ENCODE measurements at places on chromosomes 6 and 20.

- DNase-seq, result no peak
Observed at GRCh38 chr20:36305602-36306551, at the start of gene DLGAP4. DLGAP4 (plus strand) TSS chr20:36306339; CDS start chr20:36431718, 125,379 bp downstream.

DNA sequence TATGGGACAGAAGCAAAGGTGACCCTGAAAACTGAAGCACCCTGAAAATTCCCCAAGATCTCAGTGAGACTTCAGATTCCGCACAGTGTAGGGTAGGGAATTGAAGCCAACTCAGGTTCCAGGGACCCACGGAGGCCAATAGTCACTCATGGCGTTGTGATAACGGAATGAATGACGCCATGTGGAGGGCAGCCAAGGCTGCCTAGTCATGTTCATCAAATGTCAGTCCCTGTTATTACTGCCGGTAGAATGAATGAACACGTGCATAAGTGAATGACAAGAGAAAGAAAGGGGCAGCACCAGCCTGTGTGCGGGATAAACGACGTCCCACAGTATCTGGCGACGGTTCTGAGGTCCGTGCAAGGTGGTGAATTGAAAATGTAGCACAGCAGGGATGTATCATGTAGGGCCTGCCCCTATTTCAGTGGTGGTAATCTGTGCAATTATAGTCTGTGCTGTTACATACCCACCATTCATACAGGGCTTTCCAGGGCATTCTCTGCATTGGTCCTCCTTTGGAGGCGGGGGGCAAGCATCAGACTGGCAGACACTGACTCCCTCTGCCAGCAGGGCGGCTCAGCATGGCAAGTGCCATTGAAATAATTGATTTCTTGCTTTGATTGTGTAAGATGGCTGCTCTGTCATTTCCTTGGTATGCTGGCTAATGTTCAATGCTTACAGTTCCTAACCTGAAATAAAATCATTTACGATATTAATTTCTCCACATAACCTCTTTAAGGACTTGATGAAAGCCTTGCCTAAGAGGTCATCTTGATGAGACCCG lies 386.9 kb downstream of the CDH4 start:
- DNase-seq, result no peak

- no peak for DNase-seq
Observed at GRCh38 chr6:55825402-55826051, 49.9 kb downstream of the BMP5 start.

DNA sequence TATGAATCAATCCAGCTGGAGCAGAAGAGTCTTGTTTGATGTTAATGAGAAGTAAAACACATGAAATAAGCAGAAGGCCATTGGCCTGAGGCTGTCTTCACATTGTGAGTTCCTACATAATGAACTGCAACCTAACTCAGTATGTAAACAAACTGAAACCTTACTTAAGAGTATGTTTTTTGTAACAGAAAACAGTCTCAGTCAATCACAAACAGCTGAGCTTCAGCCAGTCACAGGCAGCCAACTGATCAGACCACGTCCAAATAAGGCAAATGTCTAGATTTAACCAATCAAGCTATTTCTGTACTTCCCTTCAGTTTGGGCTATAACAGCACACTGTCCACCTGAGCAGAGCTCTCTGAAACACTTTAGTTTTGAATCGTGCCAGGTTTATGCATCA lies 234.7 kb downstream of the TRDN start:
- no peak for DNase-seq

DNA sequence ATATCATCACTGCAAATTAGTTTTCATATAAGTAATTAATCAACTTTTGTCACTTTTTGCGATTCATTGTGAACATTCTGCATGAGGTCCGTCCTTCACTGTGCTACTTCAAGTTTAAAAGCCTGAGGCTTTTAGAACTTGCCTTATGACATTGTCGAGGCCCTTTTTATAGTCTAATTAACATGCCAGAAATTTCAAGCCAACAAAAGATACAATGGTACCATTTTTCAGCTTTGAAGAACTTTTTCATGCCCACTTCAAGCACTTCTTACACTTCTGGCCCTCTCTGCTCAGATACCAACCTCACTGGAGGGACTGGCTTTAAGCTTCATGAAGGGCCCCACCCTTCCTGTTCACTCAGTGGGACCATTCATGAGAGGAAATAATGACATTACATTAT lies 323.1 kb downstream of the TPBG start:
- no peak for DNase-seq

DNA sequence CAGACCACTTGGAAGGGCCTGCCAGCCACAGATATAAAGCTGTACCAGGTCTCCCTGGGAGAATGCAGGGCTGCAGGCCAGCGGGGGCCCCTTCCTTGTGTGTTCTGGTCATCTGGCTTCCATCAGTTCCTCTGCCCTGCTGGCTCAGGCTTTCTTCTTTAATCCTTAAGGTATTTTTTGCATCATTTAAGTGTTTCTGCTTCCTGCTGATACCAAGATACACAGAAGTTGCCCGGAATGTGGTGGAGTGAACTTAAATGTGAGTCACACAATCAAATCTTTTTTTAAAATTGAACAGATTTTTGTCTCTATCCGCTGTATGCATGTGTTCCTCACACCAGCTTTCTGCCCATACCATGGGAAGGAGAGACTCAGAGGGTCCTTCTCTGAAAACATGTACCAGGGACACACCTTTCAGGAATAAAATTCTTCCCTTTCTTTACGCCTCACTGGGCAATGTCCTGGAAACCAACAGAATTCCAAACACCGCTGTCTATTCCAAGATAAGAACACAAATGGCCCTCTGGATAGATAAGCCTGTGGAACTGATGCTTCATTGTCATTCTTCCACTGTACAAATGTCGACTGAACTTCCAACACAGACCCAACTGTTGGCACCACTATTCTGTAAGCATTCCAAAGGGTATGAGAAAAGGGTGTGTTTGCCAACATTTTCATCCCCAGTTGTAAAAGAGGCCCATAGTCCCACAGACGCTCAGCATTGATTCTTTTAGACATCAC lies 206.2 kb upstream of the MYLIP start:
- DNase-seq, result no peak

Data from NCI-H1930 (cell line).